ENCODE measurements at places on chromosomes 2 and 18. TPM values are rescaled to one million over a fixed set of nuclear protein-coding genes. Genes with fewer than 3 reads are reported as not detected.

GRCh38 chr2:136126021-136126420 is 8.1 kb upstream of the CXCR4 start:
- H3K27me3 ChIP-seq, result peaks cover 3% of the 10 kb centered on the region
- peaks cover 88% of the 10 kb centered on the region for H3K4me1 ChIP-seq
- H3K36me3 ChIP-seq, result no peaks in the 10 kb centered on the region
- no peak overlapping the region for H3K4me3 ChIP-seq

GRCh38 chr2:166671801-166672200 is 177.8 kb upstream of the SCN7A start:
- H3K27me3 ChIP-seq, result no peaks in the 10 kb centered on the region
- H3K36me3 ChIP-seq, result no peaks in the 10 kb centered on the region
- H3K27ac ChIP-seq, result no peak overlapping the region
- DNase-seq, result no peak
- H3K4me1 ChIP-seq, result no peaks in the 10 kb centered on the region
- no peak overlapping the region for H3K4me3 ChIP-seq

DNA sequence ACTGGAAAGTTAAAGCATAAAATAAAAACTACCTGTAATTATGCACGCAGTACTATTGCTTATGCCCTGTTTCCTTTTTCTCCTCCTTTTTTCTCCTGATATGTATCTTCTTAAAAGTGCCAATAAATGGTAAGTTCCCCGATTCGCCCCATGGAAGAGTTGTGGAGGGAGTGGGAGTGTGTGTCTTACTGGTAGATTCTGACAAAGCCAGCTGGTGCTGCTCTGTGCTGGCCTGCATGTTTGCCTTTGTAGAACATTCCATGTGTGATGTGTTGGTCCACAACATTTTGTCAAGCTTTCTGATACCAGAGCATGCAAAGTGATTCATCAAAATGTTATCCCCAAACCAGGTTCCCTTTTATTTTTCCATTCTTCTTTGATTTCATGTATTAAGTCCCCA is 356.9 kb upstream of the RAB12 start:
- DNase-seq, result no peak
- H3K27ac ChIP-seq, result no peak overlapping the region
- H3K4me1 ChIP-seq, result no peaks in the 10 kb centered on the region
- no peaks in the 10 kb centered on the region for H3K27me3 ChIP-seq
- no peak overlapping the region for H3K4me3 ChIP-seq

- H3K4me3 ChIP-seq, result no peak overlapping the region
- no peaks in the 10 kb centered on the region for H3K27me3 ChIP-seq
- H3K4me1 ChIP-seq, result no peaks in the 10 kb centered on the region
- no peaks in the 10 kb centered on the region for H3K36me3 ChIP-seq
- no peak overlapping the region for H3K27ac ChIP-seq
Observed at GRCh38 chr2:121826036-121826435, 70.6 kb downstream of the TSN start.

DNA sequence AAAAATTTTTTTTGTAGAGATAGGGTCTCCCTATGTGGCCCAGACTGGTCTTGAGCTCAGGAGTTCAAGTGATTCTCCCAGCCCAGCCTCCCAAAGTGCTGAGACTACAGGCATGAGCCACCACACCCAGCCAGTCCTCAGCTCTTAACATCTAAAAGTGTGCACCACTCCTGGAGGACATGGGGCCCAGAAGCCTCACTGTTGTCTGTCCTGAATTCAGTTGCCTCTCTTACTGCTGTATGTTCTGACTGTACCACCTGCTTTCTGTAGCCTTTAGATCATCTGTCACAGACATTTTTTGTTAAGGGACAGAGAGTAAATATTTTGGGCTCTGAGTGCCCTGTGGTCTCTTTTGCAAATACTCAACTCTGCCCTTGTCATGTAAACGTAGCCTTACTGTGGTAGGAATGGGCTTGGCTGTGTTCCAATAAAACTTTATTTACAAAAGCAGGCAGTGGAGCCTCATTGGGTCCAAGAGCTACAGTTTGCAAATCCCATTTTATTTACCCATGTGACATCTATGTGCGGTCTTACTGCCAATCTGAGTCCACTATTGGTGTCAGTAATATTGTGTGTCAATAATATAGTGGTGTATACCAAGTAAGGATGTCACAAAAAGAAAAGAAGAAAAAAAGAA is 38.1 kb downstream of the TMEM37 start:
- H3K36me3 ChIP-seq, result no peaks in the 10 kb centered on the region
- H3K4me3 ChIP-seq, result no peak overlapping the region
- H3K4me1 ChIP-seq, result no peaks in the 10 kb centered on the region
- peaks cover 1% of the 10 kb centered on the region for H3K27me3 ChIP-seq

DNA sequence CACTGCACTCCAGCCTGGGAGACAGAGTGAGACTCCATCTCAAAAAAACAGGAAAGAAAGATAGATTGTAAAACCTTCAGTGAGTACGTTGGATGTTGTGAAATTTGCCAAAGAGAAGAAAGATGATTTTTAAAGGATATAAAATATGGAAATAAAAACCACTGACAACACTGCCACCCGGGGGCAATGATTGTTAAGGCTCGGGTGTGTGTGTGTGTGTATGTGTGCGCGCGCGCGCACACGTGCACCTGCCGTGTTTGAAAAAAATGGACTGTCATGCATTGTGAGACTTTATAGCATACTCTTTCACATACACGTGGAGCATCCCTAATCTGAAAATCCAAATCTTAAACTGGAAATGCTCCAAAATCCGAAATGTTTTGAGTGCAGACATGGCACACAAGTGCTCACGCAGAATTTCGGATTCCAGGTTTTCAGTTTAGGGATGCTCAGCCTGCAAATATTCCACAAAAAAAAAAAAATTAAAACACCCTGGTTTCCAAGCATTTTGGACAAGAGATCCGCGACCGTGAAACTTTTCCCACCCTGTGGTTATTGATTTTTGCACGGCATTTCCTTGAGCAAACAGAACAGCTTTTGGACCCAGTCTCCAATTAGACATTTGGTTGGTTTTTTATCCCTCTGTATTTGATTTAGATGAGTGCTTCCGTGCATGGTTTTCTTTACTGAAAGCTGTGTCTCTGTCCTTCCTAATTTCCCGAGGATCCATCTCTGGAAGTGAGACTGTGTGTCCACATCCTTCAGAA is 269.2 kb downstream of the AGAP1 start:
- H3K36me3 ChIP-seq, result no peaks in the 10 kb centered on the region
- H3K4me1 ChIP-seq, result peaks cover 2% of the 10 kb centered on the region
- H3K27ac ChIP-seq, result no peak overlapping the region
- H3K27me3 ChIP-seq, result peaks cover 5% of the 10 kb centered on the region
- H3K4me3 ChIP-seq, result no peak overlapping the region
- DNase-seq, result no peak

Gene IL1R2
- total RNA-seq, result 35.6 TPM

Gene PROKR1
- not detected for total RNA-seq
